Glutamatergic neuron (in vitro differentiated cells): ENCODE measurements at places on chromosomes 4 and X.

DNA sequence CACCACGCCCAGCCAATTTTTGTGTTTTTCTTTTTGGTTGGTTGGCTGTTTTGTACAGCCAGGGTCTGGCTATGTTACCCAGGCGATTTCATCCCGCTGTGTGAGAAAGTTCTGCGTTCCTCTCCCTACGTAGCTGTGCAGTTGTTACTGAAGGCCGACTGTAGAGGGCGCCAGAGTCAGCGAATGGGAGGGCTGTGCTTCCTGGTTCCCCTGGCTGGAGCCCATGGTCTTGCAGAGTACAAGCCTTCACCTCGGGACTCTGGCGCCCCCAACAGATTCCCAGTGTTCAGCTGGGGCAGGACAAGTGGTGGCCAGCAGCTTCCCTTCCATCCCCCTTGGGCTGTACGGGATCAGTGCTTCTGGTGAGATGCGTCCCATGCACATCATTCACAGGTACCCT, 5.6 kb upstream of the CT45A1 start:
- DNase-seq, result peak; percentile 61

- no peak for DNase-seq
Measured at GRCh38 chrX:47198026-47198686, 4.5 kb downstream of the UBA1 start.

DNA sequence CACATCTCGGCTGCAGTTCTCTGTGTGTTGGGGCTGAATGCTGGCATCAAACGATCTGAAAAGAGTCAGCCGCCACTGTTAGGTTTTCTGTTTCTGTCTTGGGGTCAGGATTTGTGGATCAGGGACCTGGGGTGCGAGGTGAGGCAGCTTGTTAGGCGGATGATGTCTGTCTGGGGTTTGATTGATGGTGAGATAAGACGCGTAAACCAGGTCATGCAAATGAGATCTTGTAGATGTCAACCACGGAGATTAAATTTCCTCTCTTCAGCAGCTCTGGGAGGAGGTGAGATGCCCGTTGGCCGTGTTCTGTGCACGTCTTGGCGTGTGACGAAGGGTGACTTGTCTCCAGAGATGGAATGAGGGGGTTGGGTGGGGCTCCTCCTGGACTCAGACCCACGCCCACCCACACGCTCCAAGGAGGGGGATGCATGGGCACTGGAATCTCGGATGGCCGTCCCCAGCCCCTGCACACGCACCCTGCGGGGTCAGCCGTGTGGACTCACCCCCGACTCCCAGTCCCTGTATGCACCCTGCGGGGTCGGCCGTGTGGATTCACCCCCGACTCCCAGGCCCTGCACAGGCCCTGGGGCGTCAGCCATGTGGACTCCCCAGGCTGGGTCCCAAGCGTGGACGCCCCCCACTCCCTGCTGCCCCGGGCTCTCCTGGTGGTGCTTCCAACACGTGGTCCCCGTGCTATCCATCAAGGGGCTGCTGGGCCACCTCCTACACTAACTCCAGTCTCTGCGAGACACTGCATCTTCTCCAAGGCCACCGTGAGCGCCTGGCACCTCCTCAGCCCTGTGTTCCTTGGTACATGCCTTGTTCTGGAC, 16.0 kb upstream of the UVSSA start:
- DNase-seq, result no peak

DNA sequence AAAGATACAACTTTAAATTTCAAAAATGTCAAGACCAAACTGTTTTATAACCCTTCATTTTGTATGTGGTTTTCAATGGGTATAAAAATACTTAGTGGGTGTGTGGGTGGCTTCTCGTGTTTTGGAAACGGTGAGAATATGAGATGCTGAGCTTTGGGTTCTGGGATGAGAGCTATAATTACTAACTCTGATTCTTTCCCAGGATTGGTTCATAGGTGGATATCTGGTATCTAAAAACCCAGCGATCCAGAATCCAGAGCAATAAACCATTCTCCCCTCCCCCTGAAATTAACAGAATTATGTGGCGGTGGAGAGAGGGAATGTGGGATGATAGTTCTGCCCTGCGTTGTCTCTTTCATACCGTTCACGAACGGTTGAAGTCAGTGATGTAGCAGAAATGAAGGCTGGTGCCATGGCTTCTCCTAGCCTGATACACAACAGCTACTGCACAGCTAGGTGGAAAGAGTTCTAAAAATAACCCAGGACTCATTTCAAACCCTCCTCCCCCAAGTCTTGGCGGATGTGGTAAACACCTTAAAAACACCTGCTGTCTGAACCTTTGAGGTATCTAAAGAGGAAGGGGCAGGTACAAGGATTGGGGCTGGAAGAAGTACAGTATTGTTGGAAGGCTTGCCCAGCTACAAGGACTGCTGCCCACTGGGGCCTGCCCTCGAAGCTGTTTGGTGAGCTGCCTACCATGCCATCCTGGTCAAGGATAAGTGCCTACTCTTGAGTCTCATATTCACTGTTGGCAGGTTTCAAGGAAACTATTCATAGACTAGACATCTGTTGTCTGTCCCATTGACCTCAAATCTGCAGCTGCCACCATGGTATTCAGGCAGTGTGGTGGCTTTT, 44.5 kb downstream of the SEPTIN11 start:
- DNase-seq, result no peak

- DNase-seq, result no peak
Measured at GRCh38 chrX:20361081-20361889, 94.6 kb upstream of the RPS6KA3 start.

GRCh38 chr4:168878623-168879022, 131.4 kb downstream of the CBR4 start:
- DNase-seq, result no peak
